NCI-H1694 treated with DMSO at 0.1 percent for 48 hours (cell line): ENCODE measurements at places on chromosomes 4 and X.

DNA sequence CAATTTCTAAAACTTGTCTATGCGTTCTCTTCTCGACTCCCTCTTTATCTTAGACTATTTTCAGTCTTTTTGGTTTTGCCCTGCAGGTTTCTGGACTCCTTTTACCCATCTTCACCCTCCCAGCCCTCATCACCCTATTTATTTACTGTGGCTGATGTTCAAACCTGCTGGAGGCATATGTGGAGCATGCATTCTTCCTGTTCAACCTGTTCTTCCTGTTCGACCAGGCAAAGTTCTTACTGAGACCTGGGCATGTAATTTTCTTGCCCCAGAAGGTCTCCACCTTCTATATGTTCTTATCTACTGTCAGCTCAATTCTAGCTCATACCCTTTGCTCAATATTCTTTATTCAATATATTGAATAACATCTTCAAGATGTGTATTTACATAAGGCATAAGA lies 69.4 kb upstream of the AGA start:
- DNase-seq, result no peak

GRCh38 chr4:154989511-154989910 lies 208.4 kb downstream of the RBM46 start:
- no peak for DNase-seq

DNA sequence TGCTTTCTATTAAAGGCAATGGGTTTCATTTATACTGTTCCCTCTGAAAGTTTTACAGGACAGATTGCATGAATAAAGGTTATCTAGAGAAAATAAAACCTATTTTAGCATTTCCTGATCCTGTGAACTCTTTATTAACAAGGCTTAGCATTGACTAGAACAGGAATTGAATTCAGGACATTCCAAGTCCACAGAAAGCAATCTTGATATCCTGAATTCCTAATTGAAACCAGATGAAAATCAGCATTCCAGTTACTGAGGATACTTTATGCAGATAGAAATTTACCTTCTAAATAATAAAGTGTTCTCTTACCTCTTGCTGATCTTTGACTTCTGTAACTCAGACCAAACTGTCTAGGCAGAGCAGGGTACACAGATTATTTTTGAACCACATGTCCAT lies 151.4 kb downstream of the ZNF518B start:
- DNase-seq, result no peak

- no peak for DNase-seq
Measured at GRCh38 chrX:114650351-114650750, 66.5 kb downstream of the HTR2C start.

GRCh38 chrX:138026211-138026610 lies 460.3 kb downstream of the ZIC3 start:
- no peak for DNase-seq

DNA sequence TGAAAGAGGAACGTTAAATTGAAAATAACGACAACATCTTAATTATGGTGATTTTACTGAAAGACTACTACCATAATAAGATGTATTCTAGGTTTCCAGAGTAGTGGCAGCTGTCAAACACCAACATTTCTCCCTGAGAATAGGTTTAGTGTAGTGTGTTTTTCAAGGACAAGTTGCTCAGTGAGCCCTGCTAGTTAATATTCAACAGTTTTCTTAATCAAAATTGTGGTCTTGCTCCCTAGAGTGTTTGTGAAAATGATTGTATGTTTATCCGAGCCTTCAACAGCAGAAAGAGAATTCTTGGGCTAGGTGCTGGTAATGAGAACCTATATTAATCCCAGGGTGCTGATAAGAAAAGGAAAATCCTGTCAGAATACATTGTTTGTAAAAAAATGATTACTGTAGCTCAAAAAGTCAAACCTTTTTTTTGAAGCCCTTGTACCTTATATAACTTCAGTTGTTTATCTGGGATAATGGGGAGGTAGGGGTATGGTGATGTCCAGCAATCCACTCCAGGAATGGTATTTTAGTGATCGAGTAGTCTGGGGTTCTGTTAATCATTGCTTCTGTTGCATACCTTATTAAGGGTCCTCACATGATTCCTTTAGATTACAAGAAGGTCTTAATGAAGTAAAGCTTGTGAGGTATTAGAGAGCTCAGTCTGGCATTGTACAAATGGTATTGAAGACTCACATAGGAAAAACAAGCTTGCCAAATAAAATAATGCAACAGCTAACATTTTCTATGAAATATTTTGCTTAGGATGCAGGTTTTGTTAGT lies 110.7 kb downstream of the CCSER1 start:
- no peak for DNase-seq

GRCh38 chrX:110667706-110668105 lies 127.9 kb downstream of the CHRDL1 start:
- DNase-seq, result no peak

GRCh38 chrX:103571726-103572125 lies 13.6 kb upstream of the TCEAL4 start:
- no peak for DNase-seq

DNA sequence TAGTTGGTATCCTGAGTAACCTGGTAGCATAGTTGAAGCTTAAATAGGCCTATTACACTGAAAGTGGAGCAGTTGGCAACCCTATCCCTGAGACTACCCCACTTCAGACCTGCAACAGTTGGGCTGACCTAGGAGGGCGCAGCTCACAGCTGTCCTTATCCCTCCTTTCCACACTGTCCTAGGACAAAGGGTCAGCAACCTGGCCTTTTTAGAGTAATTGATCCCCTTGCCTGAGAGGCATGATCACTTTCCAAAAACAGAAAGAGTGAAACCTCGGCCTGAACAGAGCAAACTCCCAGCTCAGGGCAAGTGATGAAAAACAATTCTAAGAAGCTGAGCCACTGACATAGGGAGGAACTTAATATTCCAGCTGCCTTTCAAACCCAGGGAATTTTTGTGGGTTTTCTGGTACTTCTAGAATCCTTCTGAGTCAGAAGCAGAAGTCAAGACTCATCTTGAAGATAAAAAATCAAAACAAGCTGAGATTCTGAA lies 94.9 kb upstream of the MYOZ2 start:
- no peak for DNase-seq

GRCh38 chrX:4110964-4111363 lies 397.5 kb upstream of the PRKX start:
- DNase-seq, result no peak

GRCh38 chrX:119229253-119229615 lies 6.9 kb upstream of the PGRMC1 start:
- DNase-seq, result no peak

- no peak for DNase-seq
Measured at GRCh38 chr4:15459706-15460105, 10.0 kb upstream of the CC2D2A start.

DNA sequence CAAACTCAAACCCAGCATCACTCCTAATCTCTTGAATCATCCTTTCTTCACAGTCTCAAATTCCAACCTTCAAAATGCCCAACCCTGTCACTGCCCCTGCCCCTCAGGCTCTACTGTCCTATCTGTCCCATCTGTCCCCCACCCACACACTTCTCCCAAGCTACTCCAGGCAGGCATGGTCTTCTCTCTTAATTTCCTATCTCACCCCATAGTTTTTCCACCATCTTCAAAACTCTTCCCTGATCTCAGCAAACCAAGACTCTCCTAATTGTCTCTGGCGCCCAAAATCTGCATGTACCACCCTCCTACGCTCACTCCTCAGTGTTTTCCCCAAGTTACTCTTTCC lies 644 bp downstream of the LAMP2 start:
- no peak for DNase-seq

DNA sequence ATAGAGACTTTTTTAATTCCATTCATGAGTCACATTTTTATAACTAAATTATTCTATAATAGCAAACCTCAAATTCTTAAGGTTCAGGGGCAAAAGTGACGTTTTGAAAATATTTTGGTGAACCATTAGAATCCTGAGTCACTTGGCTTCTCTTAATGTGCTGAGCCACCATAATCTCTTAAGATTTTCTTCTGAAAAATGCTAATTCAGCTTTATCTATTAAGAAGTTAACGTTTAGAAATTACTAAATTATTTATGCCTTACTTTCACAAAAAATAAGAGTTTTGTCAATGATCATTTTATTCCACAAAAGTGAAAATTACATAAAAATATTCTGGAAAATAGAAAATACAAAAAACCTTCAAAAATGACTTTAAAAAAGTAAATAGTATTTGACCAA lies 72.5 kb downstream of the GPM6A start:
- no peak for DNase-seq

GRCh38 chr4:70849291-70849690 lies 9.6 kb upstream of the GRSF1 start:
- no peak for DNase-seq

GRCh38 chr4:14701896-14702295 lies 300.4 kb upstream of the CPEB2 start:
- no peak for DNase-seq

- no peak for DNase-seq
Measured at GRCh38 chr4:25174674-25175073, 14.4 kb upstream of the SEPSECS start.

- DNase-seq, result no peak
Measured at GRCh38 chrX:39477762-39478120, 620.0 kb downstream of the BCOR start.

DNA sequence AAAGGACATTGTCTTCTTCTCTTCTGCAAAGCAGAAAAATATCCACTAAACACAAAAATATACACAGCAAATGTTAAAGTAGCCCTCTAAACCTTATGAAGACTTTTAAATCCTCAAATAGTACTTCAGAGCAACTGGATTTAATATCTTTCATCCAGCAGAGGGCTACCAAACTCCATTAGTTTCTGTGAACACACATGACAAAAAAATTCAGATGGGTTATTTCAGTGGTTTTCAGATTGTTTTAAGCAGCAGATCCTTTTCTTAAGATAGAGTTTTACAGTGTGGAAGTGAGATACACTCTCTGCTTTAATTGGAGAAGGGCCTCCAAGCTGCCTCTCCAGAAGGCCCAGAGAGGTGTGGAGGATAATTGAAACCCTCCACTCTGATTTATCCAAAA lies 56.7 kb downstream of the ANK2 start:
- peak; percentile 25 for DNase-seq

GRCh38 chr4:127888559-127888958 lies 7.9 kb downstream of the PLK4 start:
- peak; percentile 88 for DNase-seq

DNA sequence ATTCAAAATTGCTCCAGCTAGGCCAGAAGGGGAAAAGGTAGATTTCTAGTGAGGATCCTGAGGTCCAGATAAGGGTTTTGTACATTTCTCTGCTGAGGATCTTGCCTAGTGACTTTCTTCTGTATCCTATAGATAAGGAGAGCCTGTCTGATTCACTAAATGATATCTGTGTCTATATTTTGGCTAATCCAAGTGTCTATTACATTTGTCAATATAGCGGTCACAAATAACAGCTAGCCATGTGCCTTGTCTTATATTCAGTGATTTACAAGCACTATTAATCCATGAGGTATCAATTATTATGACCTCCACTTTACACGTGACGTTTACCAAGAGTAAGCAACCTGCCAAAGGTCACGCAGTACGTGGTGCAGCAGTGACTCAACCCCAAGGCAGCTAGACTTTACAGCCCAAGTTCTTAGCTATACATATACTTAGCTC lies 41.6 kb downstream of the TMEM165 start:
- no peak for DNase-seq
